ENCODE measurements at places on chromosomes 3 and 15. TPM values are rescaled to one million over a fixed set of nuclear protein-coding genes. Genes with fewer than 3 reads are reported as not detected.
A peak's percentile ranks its signal among the peaks of the same experiment; 100 is the strongest.

Gene NLGN1
- total RNA-seq, result not detected

Gene ANO10
- total RNA-seq, result 9.4 TPM

Gene GOLGA6D
- total RNA-seq, result not detected

Gene MESP2
- 0.14 TPM for total RNA-seq

Gene GOLGA8G
- total RNA-seq, result not detected

Gene CP
- not detected for total RNA-seq

Gene LMAN1L
- 0.25 TPM for total RNA-seq

Gene ZIC4
- total RNA-seq, result not detected

DNA sequence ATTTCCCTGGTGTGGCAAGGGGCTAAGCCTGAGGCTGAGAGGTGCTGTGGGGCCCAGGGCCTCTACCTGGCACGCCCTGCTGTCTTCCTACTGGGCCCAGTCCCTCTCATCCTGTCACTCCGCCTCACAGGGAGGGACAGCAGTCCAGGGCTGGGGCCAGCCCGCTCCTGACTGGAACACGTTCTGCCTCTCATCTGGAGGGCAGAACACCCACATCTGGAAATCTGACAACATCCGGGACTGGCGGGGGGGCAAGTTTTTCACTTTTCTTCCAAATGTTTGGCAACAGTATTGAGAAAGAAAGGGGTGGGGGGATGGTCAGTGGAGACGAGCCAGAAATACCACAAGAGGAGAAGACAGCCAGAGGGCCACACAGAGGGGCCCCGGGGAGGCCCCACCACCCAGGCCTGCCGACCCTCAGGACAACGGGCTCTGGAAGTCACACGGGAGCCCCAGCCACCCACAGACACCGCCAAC is 1.8 kb upstream of the MYL3 start:
- H3K36me3 ChIP-seq, result no peaks in the 10 kb centered on the region
- no peaks in the 10 kb centered on the region for H3K27me3 ChIP-seq
- H3K27ac ChIP-seq, result no peak overlapping the region
- no peaks in the 10 kb centered on the region for H3K4me1 ChIP-seq
- no peak overlapping the region for H3K4me3 ChIP-seq

- DNase-seq, result peak; percentile 83
- peaks cover 13% of the 10 kb centered on the region for H3K4me1 ChIP-seq
- H3K27me3 ChIP-seq, result peaks cover 28% of the 10 kb centered on the region
- no peak overlapping the region for H3K27ac ChIP-seq
- no peak overlapping the region for H3K4me3 ChIP-seq
Observed at GRCh38 chr15:76147906-76148570, 88.3 kb downstream of the TMEM266 start.

DNA sequence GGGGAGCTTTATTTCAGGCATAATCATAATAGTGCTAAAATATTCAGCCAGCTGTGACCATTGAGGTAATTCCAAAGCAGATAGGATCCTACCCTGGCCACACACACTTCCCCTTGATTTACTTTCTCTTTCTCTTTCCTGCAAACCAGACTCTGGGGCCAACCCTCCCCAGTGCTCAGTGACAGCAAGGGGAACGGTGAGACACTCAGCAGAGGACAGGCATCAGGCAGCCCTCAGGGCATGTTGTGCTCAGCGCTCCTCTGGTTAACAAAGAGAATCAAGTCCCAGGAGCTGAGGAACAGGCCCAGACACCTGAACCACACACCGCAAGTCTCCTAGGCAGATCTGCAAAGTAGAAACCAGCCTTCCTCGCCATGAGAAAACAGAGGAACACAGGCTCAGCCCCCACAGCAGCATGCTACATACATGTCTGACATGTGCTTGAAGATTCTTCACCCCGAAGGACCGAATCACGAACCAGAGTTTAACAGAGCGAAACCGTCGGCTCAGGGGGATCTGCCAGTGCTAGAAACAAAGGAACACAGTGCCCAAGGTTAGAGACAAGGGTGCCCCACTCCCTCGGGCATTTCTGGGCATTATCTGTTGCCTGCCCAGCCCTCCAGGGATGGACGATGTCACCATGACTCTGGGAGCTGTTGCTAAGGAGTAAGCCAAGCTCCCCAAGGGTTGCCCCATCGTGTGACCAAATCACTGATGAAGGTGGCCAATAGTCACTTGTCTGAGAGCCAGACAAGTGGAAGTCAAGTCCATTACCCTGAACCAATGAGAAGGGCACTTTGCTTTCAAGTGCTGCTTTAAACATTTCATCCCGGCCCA is 17.5 kb downstream of the HDC start:
- no peaks in the 10 kb centered on the region for H3K27me3 ChIP-seq
- peak; percentile 83 for DNase-seq
- H3K36me3 ChIP-seq, result peaks cover 2% of the 10 kb centered on the region
- peak overlapping the region; percentile 67 for H3K4me3 ChIP-seq
- H3K4me1 ChIP-seq, result peaks cover 33% of the 10 kb centered on the region

DNA sequence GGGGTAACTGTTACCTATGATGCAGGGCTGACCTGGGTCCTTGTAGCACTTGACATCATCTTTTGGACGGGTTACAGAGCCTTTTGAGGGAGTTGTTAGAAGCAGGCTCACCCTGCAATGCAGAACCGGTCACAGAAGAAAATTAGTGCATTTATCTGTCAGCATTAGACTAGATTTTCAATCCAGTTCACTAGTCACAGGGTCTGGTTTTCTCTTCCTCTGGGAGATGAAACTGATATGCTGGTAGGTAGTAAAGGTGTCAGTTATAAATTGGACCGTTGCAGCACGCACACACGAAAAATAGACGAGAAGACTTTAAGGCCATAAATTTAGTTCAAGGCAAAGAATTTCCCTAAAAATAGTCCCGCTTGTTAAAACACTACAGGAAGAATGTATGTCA is 532.3 kb upstream of the ATP11B start:
- H3K36me3 ChIP-seq, result no peaks in the 10 kb centered on the region
- H3K27ac ChIP-seq, result no peak overlapping the region
- no peak overlapping the region for H3K4me3 ChIP-seq
- H3K27me3 ChIP-seq, result peaks cover 10% of the 10 kb centered on the region
- H3K4me1 ChIP-seq, result no peaks in the 10 kb centered on the region
- DNase-seq, result no peak

- no peaks in the 10 kb centered on the region for H3K36me3 ChIP-seq
- no peak overlapping the region for H3K4me3 ChIP-seq
- no peaks in the 10 kb centered on the region for H3K27me3 ChIP-seq
- DNase-seq, result no peak
- no peak overlapping the region for H3K27ac ChIP-seq
- H3K4me1 ChIP-seq, result peaks cover 4% of the 10 kb centered on the region
Observed at GRCh38 chr3:98894791-98895576, 6.5 kb downstream of the DCBLD2 start.

GRCh38 chr3:141659821-141660613 is 78.1 kb upstream of the RNF7 start:
- H3K36me3 ChIP-seq, result no peaks in the 10 kb centered on the region
- peak; percentile 21 for DNase-seq
- H3K27me3 ChIP-seq, result peaks cover 48% of the 10 kb centered on the region
- H3K27ac ChIP-seq, result no peak overlapping the region
- H3K4me3 ChIP-seq, result peak overlapping the region; percentile 61

- DNase-seq, result no peak
- no peak overlapping the region for H3K27ac ChIP-seq
- peaks cover 19% of the 10 kb centered on the region for H3K27me3 ChIP-seq
- H3K36me3 ChIP-seq, result no peaks in the 10 kb centered on the region
- peaks cover 17% of the 10 kb centered on the region for H3K4me1 ChIP-seq
Observed at GRCh38 chr3:13543253-13543652, 5.7 kb upstream of the FBLN2 start.

DNA sequence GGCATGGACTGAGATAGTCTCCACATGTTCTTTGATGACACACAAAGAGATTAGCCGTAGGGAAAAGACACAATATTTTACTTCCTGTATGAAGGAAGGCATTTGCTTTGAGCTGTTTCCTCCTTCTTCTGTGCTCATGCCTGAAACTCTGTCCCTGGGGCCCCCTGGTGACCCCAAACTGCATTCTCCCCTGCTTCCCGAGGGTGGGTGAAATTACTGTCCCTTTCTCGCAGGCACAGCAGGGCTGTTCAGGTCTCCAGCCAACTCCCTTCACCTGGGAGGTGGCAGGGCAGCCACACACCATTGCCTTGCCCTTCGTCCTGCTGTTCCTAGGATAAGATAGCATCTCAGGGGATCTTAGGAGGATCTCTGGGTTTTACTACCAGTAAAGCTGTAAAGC is 79.2 kb downstream of the GABRG3 start:
- no peaks in the 10 kb centered on the region for H3K36me3 ChIP-seq
- H3K4me1 ChIP-seq, result no peaks in the 10 kb centered on the region
- no peaks in the 10 kb centered on the region for H3K27me3 ChIP-seq
- no peak for DNase-seq
- H3K4me3 ChIP-seq, result no peak overlapping the region

DNA sequence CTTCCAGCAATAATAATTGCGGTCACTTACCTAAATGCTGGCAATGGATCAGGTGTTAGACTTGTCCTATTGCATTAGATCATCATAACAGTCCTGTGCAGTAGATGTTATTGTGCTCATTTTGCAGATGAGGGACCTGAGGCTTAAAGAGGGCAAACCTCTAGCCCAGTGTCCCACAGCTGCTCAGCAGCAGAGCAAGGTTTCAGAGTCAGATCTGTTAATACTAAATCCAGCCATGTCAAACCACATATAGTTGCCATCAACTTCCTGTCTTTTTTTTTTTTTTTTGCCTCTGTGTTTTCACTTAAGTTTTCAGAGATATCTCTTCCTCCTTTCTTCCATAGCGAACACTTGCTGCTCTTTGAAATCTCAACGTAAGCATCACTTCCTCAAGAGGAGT is 12.1 kb downstream of the FEZF2 start:
- H3K4me1 ChIP-seq, result no peaks in the 10 kb centered on the region
- no peak overlapping the region for H3K27ac ChIP-seq
- H3K36me3 ChIP-seq, result no peaks in the 10 kb centered on the region
- no peak for DNase-seq
- no peak overlapping the region for H3K4me3 ChIP-seq

GRCh38 chr3:36866368-36866767 is 78.5 kb downstream of the TRANK1 start:
- H3K27me3 ChIP-seq, result no peaks in the 10 kb centered on the region
- no peak for DNase-seq
- peaks cover 19% of the 10 kb centered on the region for H3K4me1 ChIP-seq
- H3K36me3 ChIP-seq, result peaks cover 9% of the 10 kb centered on the region
- no peak overlapping the region for H3K27ac ChIP-seq
- no peak overlapping the region for H3K4me3 ChIP-seq

- H3K27ac ChIP-seq, result no peak overlapping the region
- H3K36me3 ChIP-seq, result no peaks in the 10 kb centered on the region
- no peak for DNase-seq
- H3K4me3 ChIP-seq, result no peak overlapping the region
- peaks cover 24% of the 10 kb centered on the region for H3K27me3 ChIP-seq
Observed at GRCh38 chr3:9595877-9596276, 42.3 kb upstream of the LHFPL4 start.

DNA sequence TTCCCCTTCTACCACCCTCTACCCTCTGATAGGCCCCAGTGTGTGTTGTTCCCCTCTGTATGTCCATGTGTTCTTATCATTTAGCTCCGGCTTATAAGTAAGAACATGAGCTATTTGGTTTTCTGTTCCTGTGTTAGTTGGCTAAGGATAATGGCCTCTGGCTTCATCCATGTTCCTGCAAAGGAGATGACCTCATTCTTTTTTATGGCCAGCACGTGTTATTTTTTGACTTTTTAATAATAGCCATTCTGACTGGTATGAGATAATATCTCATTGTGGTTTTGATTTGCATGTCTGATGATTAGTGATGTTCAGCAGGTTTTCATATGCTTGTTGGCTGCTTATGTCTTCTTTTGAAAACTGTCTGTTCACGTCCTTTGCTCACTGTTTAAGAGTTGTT is 63.1 kb upstream of the NPHP3 start:
- no peaks in the 10 kb centered on the region for H3K4me1 ChIP-seq
- no peak overlapping the region for H3K4me3 ChIP-seq
- H3K27me3 ChIP-seq, result peaks cover 3% of the 10 kb centered on the region
- no peaks in the 10 kb centered on the region for H3K36me3 ChIP-seq
- DNase-seq, result no peak

GRCh38 chr15:45910671-45911070 is 275.8 kb downstream of the SQOR start:
- no peak for DNase-seq
- no peaks in the 10 kb centered on the region for H3K36me3 ChIP-seq

- no peak overlapping the region for H3K4me3 ChIP-seq
- no peaks in the 10 kb centered on the region for H3K27me3 ChIP-seq
- H3K4me1 ChIP-seq, result peaks cover 37% of the 10 kb centered on the region
- H3K27ac ChIP-seq, result peak overlapping the region; percentile 68
- no peaks in the 10 kb centered on the region for H3K36me3 ChIP-seq
- no peak for DNase-seq
Observed at GRCh38 chr3:30502742-30503073, 103.7 kb upstream of the TGFBR2 start.

DNA sequence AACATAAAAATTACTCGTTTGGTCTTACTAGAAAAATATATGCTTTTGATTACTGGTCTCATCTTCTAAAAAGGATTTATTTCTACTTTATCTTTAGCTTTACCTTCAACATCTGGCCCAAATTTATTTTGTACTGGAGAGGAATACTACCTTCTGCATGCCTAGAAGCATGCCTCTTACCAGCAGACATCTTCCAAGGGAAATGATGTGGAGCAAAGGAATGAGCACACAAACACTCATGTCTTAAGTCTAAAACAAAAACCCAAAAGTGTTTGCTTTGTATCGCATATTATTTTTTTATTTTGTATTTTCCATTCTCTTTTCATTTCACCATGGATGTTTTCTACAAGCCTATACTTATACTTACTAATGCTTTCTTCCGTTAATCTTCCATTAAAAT is 304.6 kb upstream of the KCNMB2 start:
- DNase-seq, result no peak
- H3K4me3 ChIP-seq, result no peak overlapping the region
- H3K27ac ChIP-seq, result no peak overlapping the region
- H3K27me3 ChIP-seq, result no peaks in the 10 kb centered on the region

DNA sequence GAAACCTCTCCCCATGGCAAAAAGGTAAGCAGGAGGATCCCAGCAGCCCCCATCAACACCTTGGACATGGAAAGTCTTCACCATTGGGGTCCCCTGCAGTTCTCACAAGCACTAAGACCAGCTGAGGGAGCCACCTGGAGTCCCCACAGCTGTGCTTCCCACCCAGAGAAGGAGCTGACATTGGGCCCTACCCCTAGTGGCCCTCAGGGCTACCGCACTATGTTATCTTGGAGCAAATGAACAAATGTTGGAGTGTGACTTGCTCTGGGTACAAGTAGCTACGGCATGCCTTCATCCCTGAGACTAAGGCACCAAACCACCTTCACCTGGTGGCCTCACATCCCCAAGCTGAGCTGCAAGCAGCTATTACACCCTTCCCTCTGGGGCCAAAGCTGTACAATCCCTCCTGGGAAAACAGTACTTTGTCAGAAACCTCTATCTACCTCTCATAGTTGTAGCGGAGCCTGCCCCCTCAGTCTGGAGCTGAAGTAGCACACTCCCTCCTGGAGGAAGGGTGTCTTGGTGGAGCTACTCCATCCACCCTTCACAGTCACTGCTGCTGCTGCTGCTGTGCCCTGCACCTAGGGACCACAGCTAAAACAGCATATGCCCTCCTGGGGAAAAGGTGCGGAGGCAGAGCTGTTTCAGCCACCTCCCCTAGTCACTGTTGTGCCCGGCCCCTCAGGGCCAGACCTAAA is 42.7 kb downstream of the SERP1 start:
- H3K27me3 ChIP-seq, result peaks cover 13% of the 10 kb centered on the region
- no peak for DNase-seq
- H3K36me3 ChIP-seq, result peaks cover 2% of the 10 kb centered on the region
